ENCODE measurements at places on chromosomes 16 and 17.

DNA sequence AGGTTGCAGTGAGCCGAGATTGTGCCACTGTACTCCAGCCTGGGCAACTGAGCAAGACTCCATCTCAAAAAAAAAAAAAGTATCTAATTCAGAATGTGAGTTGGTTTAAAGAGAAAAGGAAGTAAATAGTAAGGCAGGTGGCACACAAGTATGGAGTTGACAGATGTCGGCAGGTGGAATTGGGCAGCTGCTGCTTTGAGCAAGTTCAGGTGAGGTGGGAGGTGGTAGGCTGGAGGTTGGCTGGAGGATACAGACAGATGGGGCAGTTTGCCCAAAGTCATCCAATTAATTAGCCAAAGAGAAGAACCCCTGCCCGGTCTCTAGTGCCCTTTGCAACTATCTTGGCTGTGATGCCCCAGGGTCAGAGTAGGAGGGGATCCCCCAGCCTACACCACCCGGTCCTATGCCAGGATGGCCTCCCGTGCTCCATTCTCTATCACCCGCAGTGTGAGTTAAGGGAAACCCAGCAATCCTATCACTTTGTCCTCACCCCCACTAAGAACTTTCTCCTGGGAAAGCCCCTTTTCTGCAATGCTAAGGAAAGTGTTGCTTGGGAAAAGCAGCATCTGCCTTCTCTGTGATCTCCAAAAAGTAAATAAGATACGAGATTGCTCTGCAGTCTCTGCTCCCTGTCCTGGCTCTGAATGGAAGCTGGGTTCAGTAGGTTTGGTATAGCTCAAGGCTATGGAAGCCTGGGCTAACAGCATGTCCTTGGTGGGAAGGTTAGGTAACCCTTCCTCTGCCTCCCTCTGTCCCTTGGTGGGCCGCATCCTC is 32.2 kb downstream of the SLC12A3 start:
- no peak for DNase-seq

DNA sequence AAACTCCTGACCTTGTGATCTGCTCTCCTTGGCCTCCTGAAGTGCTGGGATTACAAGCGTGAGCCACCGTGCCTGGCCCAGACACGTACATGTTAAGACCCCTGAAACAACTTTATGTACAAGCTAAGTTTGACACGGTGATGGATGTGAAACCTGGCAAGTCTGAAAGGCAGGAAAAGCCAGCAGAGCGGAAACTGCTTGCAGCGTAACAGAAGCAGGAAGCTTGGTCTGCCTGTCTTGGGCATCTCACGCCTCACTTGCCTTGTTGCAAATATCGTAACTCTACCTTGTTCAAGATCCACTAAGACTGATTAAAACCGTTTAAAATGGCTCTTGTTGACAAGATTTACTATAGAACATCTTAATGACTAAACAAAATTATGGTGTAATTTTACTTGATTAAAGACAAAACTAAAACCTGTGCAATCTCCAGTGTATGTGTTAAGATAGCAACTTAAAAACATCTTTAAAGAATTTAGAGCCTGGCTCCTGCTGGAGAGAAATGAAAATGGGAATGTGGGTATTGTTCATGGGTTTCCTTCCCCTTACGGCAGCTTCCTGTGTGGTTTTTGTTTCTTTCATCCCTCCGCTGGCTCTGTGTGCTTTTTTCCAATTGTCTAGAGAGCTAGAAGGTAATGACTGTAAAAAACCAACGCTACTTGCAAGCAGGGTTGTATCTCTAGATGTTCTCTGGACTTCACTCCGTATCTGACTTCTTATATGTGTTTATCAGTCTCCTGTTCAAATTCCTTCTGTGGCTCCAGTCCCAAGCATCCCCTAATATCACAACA is 477.6 kb downstream of the XYLT1 start:
- no peak for DNase-seq

- DNase-seq = peak; percentile 42
These were observed 11.0 kb downstream of the P3H4 start for GRCh38 chr17:41800601-41801373.

- DNase-seq = no peak
These were observed 109.3 kb upstream of the CHMP6 start for GRCh38 chr17:80882323-80882722.

- DNase-seq = no peak
These were observed 28.4 kb upstream of the VWA3A start for GRCh38 chr16:22063888-22064467.

DNA sequence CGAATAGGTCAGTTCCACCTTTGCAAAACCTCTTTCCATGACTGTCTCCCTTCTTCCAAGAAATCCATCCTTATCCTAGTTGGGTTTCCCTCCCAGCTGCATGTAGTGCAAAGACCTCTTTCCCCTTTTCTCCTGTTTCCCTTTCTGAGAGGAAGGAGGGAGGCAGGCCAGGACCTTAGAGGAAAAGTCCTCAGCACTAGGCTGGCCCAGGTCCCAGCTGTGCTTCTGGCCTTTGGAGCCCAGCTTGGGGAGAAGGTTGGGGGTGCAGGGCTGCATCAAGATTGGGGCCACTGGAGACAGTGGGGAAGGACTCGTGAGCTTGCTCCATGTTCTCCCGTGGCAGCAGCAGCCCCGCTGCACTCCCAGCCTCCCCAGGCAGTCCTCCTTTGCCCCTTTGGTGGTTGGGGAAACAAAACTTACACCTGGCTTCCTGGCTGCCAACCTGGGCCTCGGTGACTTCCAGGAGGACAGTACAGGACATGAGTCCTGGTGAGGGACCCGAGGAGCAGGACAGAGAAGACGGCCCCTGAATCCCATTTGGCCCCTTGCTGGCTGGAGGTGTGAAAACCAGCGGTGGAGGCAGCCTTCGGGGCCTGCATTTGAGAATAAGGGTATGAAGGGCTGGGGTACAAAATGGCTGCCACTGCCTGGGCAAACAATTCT is 481 bp downstream of the HEXIM2 start:
- DNase-seq = no peak

GRCh38 chr17:50798424-50799288 is 31.3 kb upstream of the ANKRD40CL start:
- DNase-seq = no peak

GRCh38 chr17:67575325-67575724 is 142.4 kb upstream of the NOL11 start:
- peak; percentile 66 for DNase-seq

- no peak for DNase-seq
These were observed 336.1 kb downstream of the MAF start for GRCh38 chr16:79264237-79265109.

- DNase-seq = peak; percentile 28
These were observed 756 bp downstream of the KLHL11 start for GRCh38 chr17:41864498-41864835.

GRCh38 chr17:51443646-51444045 is 183.3 kb downstream of the UTP18 start:
- no peak for DNase-seq

DNA sequence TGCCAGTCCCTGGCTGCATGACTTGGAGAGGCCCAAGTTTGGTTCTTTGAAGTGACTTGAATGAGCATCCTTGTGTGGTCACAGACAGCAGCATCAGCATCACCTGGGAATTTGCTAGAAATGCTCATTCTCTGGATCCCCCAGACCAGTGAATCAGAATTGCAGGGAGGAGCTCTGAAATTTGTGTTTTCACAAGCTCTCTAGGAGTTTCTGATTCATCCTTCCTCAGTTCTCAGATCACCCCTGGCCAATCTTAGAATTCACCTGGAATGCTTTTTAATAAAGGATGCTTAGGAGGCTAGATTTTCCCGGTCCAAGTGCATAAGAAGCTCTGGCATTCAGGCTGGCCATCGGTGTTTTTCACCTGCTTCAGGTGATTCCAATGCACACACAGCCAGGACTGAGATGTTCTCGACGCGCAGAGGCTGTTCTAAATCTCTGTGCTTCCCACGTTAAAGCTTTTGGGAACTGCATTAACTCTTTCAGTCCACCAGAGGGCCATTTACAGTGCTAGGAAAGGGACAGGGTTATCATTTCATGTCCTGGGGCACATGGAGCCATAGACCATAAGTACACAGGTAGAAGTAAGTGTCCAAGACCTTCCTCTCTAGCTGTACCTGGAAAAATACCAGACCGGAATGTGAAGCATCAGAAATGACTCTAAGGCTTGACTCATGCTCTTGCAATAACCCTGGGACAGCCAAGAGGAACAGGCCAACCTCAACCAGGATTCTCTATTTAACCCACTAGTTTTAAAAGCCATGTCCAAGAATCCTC is 85.7 kb upstream of the XYLT1 start:
- peak; percentile 4 for DNase-seq

DNA sequence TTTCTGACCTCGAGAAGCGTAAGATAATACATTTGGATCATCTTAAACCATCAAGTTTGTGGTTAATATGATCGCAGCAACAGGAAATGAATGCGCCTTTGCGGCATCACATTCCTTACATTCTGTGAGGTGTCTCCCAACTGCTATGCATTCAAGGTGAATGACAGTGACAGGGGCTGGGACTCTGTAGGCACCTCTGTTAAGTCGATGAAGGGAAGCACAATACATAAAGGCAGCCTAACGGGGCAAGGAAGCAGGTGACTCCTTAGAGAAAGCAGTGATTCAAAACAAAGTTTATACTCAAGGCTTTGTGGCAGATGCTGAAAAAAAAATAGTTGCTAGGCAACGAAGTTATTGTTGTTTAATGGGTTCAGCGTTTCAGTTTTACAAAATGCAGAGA is 21.6 kb upstream of the EVPL start:
- DNase-seq = no peak

GRCh38 chr16:1097800-1098199 is 1.8 kb upstream of the C1QTNF8 start:
- no peak for DNase-seq

DNA sequence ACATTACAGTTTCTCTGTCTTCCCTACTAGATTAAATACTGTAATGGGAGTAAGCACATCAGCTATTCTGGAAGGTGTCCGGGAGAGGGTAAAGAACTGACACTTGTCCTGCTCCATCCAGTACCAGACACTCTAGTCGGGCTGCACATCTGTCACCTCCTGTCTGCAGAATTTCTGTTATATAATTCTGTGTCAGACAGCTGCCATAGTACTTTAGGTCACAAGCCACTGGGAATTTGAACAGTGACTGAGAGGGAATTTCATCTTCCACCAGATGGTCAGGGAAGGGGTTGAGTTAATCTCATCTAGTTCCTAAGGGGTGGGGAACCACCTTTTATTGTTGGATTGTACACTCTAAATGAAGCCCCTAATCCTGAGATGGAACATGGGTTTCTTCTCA is 58.6 kb upstream of the NUDT7 start:
- DNase-seq = no peak

GRCh38 chr17:8150194-8151119 is 1.7 kb downstream of the PER1 start:
- no peak for DNase-seq

DNA sequence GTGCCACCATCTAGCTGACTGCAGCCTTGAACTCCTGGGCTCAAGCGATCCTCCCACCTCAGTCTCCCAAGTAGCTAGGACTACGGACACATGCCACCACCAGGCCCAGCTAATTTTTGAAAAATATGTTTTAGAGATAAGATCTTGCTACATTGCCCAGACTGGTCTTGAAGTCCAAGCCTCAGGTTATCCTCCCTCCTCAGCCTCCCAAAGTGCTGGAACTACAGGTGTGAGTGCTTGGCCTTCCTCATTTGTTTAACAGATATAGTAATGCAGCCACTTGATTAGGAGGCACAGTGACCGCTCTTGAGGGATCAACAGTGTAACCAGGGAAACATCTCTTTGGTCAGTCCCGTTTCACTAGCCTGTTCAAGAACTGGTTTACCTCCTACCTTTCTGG is 35.1 kb downstream of the HLF start:
- DNase-seq = no peak

DNA sequence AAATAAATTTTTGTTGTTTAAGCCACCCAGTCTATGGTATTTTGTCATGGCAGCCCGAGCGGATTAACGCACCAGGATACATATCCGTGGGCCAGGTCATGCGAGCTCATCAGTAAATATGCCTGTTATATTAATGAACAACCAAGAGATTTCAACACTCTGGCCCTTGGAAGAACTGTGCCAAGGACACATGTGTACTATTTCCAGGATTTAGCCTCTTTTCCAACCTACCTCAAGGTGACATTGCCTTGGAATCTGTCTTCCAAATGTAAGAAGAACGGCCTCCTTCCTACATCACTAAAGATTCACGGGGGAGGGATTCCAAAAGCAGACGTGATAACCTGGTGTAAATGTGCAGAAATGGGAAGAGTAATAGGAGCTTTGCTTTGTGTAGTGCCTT is 72.8 kb upstream of the DYNLRB2 start:
- DNase-seq = no peak

GRCh38 chr16:53998966-53999522 is 287.5 kb downstream of the IRX3 start:
- no peak for DNase-seq

- no peak for DNase-seq
These were observed 99.2 kb downstream of the SPACA3 start for GRCh38 chr17:33090806-33091205.

GRCh38 chr17:72614476-72614870 is 478.0 kb downstream of the SLC39A11 start:
- no peak for DNase-seq

- DNase-seq = no peak
These were observed 91.5 kb downstream of the SNX11 start for GRCh38 chr17:48198950-48199541.

DNA sequence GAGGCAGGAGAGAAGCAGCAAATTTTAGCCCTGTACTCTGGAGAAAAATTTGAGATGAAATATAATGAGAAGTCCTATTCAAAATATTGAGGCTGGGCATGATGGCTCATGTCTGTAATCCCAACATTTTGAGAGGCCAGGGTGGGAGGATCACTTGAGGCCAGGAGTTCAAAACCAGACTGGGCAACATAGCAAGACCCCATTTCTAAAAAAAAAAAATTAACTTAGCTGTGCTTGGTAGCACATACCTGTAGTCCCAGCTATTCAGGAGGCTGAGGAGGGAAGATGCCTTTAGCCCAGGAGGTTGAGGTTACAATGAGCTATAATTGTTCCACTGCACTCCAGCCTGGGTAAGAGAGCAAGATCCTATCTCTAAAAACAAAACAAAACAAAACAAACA is 103.4 kb downstream of the CACNG3 start:
- DNase-seq = no peak

- DNase-seq = no peak
These were observed 30.5 kb downstream of the SNTB2 start for GRCh38 chr16:69217433-69217832.

- no peak for DNase-seq
These were observed 5.5 kb upstream of the CPHXL2 start for GRCh38 chr16:75682308-75682707.

DNA sequence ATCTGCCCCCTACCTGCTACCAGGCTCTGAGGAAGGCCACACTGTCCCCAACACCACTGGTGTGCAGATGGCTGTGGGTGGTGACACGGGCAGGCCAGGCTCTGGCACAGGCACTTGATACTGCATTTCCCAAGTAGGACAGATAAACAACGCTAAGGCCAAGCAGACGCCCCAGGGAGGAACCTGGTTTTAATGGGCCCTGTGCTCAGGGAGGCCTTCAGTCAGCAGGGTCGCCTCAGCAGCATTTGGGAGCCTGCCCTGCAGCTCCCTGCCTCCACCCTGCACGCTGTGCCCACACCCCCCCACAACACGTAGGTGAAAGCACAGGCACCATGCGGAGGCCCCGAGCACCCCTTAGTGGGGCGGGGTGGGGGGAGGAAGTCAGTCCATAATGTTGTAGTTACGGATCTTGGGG is 3.3 kb upstream of the FASN start:
- no peak for DNase-seq
